ENCODE measurements at places on chromosomes 6 and 20.
A peak's percentile ranks its signal among the peaks of the same experiment; 100 is the strongest.

GRCh38 chr20:4787820-4788219 lies 66.1 kb downstream of the PRND start:
- no peak for DNase-seq

- DNase-seq: peak; percentile 46
Measured at GRCh38 chr6:108835218-108835850, 12.9 kb upstream of the ARMC2 start.

- no peak for DNase-seq
Measured at GRCh38 chr6:10414756-10415616, at the start of gene TFAP2A. TSS of gene TFAP2A (minus strand) at chr6:10415074. CDS start at chr6:10414991, 83 bp downstream.

GRCh38 chr20:10758446-10758845 lies 84.6 kb upstream of the JAG1 start:
- no peak for DNase-seq

- DNase-seq: no peak
Measured at GRCh38 chr6:7292596-7293255, 20.3 kb downstream of the SSR1 start.

DNA sequence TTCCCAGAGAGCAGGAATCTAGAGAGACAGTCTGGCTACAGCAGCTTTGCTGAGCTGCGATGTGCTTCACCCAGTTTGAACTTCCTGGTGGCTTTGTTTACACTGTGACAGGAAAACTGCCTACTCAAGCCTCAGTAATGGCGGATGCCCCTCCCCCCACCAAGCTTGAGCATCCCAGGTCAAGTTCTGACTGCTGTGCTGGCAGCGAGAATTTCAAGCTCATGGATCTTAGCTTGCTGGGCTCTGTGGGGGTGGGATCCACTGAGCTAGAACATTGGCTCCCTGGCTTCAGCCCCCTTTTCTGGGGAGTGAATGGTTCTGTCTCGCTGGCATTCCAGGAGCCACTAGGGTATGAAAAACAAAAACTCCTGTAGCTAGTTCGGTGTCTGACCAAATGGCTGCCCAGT lies 91.0 kb upstream of the ESR1 start:
- DNase-seq: no peak

DNA sequence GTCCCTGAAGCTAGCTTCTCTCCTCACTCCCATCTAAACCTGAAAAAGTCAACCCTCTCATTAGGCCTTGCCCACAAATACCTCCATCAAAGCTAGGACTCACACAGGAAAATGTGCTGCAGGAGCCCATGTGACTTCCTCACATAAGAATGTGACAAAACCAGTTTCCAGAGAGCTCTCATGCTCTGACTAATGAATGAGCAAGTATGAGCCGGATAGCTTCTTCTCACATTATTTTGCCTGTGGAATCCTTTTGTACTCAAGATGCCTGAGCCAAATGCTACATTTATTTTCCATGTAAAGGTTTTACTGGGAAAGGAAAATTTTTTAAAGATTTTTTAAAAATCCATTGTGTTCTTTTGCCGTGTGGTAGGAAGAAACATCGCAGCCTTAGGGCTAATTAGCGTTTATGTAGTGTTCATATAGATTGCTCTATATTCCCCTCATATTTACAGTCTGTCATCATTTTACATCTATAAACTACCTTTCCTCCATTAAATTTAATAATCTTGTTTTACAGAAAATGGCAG lies 68.6 kb upstream of the CCN6 start:
- DNase-seq: no peak

- DNase-seq: no peak
Measured at GRCh38 chr6:115643762-115644161, 416.9 kb downstream of the FRK start.

- DNase-seq: peak; percentile 86
Measured at GRCh38 chr6:153140299-153140698, 9.2 kb upstream of the RGS17 start.

DNA sequence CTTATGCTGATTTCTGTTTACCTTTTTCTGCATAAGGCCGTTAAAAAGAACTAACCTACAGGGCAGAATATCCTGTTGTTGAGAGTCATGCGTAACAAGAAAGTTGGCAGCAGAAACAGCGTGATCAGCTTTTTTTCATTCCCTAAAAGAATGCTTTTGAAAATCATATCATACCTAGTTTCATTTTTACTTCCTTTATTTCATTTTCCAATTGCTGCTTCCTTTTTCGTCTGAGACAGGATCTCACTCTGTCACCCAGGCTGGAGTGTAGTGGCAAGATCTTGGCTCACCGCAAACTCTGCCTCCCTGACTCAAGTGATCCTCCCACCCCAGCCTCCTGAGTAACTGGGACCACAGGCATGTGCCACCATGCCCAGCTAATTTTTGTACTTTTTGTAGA lies 4.1 kb downstream of the CALHM6 start:
- no peak for DNase-seq

DNA sequence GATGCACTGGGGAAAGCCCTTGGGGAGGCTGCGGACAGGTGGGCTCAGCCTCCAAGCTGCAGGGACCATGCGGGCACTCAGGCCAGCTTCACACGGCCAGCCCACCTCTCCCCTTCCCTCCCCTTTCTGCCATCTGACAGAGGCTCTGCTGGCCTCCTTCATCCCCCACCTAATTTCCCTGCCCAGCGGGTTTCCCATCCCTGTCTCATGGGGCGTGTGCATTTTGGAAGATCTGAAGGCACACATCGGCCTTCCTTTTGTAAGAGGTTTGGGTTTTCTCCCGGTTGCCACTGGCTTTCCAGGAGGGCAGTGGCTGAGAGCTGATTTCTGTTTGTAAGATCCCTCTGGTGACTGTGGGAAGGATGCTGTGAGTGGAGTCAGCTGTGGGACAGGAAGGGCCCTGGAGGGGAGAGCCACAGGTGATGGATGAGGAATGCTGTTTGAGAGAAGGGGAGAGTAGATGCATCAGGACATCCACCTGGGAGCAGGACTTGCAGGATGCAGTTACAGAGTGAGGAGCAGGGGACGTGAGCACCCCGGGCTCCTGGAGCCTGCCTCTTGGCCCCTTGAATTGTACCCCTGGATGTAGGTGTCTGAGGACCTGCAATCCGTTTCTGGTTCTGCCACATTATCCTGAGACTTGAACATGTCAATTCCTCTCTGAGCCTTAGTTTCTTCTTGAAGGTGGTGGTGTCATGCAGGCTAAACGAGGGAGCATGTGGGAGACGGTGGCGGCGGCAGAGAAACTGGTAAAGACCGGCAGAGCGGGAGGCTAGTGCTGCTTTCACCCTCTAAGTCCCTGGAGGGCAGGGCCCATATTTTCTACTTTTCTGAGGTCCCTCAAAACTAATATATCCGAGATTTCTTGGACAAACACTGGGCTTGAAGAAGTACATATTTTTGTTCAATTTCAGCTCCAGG lies 5.9 kb upstream of the TUBB1 start:
- DNase-seq: no peak

DNA sequence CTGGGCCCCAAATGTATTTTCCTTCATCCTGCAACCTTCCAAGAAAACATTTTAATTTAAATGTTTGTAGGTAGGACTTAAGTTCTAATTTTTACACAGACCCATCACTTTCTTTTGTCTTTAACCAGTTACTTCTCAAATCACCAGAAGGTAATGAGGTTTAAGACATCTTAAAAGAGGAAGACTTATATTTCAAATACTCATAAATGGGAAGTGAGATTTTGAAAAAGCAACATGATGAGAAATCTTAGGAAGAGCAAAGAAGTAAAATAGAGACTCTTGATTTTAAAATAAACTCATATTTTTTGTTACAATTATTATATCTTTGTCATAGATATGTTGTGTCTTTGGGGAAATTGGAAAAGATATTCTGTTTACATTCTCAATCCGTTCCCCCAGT lies 82.3 kb downstream of the SYNE1 start:
- no peak for DNase-seq

DNA sequence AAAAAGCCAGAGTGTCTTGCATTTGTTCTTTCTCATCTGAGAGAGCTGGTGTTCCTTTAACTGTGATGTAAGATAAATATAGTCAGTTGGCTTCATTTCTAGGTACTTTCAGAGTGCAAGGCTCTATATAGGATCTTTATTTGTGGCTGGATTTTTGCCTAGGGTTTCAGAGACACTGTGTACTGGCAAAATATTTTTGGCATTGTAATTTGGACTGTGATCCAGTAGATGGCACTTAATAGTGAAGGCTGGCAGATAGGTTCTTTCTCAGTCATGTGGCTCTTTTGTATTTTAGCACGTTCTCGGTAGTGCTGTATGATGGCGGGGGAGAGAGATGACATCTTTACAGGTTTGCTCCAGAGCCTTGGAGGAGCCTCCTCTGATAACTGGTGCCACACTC lies 26.8 kb upstream of the SLC35B3 start:
- DNase-seq: no peak

DNA sequence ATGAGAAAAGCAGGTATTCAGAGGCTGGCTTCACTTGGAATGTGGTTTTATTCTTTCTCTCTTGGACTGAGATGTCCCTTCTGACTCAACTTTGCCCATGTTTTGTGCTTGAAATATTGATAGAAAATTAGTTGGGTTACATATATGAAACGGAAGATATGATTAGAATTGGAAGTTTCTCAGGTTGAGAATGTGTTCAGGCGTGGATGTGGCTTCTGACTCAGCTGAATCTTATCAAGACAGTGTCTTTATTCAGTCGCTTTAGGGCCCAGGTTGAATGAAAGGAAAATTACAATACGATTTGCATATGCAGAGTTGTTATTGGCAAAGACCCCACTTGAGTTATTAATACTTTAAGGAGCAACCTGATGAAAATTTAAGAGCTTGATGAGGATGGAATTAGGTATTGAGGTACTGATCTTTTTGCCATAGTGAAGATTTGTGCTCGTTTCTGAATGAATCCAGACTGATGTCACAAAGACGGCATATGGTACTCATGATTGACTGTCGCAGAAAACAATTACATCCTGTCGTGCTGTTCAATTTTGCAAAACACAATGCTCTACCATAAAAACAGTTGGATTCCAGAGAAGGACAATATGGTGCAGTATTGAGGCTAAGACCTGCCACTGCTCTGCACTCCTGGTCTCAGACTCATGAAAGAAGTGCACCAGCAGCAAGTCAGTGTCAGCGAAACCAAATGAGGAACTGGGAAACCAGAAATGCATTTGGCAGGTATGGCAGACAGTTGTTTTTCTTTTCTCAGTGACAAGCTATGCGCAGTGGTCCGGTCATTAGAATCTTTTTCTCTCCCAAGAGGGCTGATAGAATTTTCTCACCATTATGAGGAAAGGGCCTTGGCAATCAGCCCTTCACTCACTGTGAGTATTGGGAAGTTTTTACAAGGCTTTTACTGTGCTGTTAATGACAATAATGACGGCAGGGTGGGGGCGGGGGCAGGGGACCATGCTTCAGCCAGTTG lies 158.3 kb downstream of the DOK5 start:
- DNase-seq: no peak

- no peak for DNase-seq
Measured at GRCh38 chr6:162151021-162151665, 576.4 kb downstream of the PRKN start.

DNA sequence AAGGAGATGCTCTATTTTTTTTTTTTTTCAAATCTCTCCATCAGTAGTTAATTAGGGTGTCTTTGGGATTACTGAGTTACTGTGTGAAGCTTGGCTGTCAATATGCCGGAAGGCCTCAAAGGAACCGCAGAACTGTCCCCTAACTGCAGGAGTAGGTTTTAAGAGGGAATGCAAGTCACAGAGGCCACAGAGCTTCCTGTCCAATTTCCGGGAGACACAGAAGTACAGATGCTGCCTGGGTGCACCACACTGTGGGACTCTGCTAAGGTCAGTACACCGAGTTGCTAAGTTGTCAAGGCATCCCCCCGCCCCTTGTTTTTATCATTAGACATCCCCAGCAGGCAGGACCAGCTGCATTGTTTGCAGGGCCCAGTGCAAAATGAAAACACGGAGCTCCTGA lies 120.2 kb upstream of the RAB32 start:
- DNase-seq: no peak

DNA sequence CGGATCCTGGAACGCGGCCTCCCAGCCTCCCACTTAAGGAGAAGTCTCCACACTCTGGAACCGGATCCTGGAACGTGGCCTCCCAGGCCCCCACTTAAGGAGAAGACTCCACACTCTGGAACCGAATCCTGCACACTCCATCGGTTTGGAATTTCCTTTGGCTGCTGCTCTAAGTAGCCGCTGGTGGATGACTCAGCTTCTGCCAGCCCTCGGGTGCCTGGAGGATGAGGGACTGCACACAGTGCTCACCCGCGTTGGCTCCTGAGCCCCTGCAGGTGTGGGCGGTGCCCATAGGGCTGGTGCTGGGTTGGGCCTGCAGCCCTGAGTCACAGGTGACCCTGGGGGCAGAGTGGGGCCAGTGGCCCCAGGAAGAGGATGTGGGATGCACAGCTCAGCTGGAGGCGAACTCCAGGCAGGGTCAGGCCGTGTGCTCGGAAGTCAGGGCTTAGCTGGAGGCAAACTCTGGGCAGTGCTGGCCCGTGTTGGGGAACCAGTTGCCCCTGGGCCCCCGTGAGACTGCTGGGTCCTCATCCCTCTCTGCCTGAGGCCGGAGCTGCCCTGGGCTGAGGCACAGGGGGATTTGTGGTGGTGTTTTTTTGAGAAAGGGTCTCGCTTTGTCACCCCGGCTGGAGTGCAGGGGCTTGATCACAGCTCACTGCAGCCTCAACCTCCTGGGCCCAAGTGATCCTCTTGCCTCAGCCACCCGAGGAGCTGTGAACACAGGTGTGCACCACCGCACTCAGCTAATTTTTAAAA lies 13.9 kb upstream of the TNFRSF6B start:
- DNase-seq: no peak

DNA sequence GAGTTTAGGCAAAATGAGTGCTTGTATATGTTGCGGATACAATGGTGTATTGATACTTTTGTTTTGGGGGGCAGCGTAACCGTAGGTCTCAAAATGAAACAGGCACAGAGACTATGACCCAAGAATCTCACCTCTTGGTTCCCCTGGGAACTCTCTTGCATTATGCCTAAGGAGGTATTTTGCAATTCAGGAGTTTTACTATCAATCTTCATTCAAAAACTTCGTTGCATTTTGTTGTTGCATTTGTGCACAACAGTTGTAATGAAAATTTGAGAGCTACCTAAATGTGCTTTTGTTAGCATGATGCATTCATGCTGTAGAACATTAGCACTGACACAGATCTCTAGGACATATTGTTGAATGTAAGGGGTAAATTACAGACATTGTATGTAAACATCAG lies 18.2 kb downstream of the VTA1 start:
- DNase-seq: no peak

DNA sequence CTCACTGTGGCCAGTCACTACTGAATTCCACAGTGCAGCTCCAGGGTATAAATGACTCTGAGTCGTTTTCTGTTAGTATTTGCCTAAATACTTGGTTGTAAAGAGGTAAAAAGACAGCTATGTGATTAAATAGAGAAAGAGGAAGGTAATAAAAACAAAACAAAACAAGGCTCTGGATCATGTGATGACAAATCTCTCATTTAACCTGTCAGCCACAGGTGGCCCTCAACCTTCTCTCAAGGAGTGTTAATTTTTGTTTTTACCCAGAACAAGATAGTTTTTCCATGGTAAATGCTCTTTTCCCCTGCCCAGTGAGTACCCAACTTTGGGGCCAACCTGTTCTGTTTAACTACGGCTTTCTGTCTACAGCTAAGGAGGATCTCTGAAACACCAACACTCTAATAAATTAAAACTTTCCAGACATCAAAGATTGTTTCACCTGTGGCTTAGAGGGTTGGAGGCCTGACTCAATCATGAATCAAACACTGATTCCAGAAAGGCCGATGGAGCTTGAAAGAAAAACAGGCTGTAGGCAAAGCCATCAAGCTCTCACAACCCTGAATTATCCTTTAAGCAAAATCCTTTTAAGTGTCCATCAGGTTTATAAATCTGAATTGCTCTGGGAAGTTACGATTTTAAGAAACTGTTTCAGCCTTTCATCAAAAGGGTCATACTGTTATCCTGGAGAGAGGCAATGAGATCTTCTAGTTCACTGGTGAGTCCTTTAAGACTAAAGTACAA lies 81.5 kb upstream of the BCLAF1 start:
- no peak for DNase-seq
